ENCODE measurements at places on chromosomes 3 and 15. TPM values are rescaled to one million over a fixed set of nuclear protein-coding genes. Genes with fewer than 3 reads are reported as not detected.

The EIF4E3 gene
- 57.3 TPM for total RNA-seq

The SERPINI1 gene
- total RNA-seq, result 1.8 TPM

The LHFPL4 gene
- not detected for total RNA-seq

The LNP1 gene
- 1.6 TPM for total RNA-seq

DNA sequence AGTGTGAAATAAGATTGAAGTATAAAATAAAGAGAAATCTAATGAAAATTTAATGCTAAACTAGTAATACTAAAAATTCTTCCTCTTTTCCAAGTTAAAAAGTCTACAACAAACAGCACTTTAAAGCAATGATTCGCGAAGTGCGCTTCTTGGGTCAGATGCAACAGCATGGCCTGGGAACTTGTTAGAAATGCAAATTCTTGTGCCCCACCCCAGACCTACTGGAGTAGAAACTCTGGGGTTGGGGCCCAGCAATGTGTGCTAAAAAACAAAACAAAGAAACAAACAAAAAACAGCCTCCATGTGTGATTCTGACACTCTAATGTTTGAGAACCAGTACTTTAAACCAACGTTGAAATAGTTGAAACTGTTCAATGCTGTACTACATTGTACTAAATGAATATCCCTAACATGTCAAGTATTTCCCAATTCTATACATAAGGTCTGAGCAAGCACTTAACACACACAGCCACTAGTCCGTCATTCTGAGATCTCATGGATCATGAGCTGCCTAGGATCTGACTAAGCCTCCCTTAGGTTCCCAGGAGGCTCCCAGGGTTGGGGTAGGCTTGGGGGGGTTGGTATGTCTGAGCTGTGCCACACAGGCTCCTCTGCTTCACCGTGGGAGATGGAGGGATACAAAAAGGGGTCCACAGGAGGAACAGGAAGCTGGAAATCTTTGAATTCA lies 6.1 kb downstream of the RASGRP1 start:
- no peak for DNase-seq

DNA sequence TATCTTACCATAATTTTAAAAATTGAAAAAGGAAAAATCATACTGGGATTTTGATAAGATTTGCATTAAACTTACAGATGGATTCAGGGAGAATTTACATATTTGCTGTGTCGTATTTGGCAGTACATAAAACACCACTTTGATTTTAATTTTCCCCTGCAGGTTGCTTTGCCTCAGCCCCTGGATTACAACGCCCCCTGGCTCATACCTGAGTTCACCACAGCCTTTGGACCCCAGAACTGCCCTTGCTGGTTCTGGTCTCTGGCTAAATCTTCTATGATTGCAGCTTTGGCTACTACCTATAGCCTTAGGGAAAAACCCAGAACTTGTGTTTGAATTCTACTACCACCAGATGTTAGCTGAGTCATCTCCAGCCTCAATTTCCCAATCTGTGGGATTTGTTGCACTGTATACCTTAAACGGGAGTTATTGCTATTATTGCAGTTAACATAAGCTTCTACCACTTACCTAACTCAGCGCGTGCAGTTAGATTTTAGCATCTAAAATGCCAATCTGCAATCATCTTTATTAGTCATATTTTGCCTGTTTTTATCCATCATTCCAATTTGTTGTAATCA lies 315.7 kb upstream of the GADL1 start:
- DNase-seq, result no peak

GRCh38 chr3:187014417-187014864 lies 84.1 kb downstream of the ST6GAL1 start:
- no peak for DNase-seq

DNA sequence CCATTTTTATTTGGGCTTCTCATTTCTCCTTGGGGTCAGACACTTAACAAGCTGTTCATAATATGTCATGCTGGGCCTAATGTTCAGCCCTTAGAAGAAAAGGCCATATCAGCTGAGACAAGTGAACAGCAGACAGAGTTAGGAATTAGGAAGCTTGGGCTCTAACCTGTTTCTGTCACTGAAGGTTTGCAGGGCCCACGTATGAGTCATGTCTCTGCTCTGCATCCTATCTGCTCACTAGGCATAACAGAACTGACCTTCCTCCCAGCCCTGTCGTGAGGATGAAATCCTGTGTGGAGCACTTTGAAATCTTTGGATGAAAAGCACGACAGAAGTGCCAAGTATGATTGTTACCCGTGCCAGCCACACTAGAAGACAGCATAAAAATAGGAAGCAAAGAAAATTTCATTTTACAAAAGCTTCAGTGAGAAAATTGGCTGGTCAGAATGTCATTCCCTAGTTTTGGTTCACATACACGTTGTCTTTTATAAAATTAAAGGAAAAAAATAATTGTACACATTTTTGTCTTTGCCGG lies 26.5 kb upstream of the CD47 start:
- no peak for DNase-seq

DNA sequence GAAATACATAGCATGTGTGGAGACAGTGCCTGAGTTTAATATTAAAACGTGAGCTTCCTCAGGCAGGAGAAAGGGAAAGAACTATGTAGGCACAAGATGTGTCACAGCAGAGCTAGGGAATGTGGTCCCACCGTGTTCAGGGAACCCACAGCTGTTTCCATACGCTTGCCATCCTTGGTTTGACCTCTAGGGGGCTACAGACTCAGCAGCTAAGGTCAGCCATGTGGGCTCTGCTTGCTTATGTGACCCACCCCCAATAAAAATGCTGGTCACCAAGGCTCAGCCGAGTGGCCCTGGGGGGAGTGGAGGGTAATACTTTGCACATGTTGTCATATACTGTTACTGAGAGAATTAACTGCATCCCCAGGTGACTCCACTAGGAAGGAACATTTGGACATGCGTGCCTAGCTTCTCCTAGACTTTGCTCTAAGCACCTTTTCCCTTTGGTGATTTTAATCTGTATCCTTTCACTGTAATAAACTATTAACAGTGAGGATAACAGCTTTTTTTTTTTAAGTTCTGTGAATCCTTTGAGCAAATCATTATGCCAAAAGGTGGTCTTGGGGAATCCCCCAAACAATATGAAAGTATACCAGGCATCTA lies 3.3 kb downstream of the TUBGCP5 start:
- DNase-seq, result no peak

DNA sequence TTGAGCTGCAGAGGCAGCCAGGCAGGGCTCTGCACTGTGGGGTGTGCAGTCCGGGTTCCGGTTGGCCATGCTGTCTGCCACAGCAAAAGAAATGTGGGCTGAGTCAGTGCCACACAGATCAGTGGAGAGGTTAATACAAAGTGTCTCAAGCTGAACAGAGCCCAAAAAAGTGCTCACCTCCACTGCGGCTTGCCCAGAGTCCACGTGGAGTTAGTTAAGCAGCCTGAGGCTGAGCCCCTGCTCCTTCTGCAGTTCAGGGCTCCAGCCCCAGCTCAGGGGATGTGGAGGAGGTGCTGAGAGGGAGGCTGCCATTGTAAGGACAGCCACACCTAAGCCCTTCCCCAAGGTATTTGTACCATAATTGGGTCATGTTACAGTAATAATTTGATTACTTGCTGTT lies 85.3 kb downstream of the LRRK1 start:
- no peak for DNase-seq

GRCh38 chr3:168574455-168575158 lies 478.9 kb upstream of the GOLIM4 start:
- no peak for DNase-seq

GRCh38 chr3:186368176-186368575 lies 6.1 kb upstream of the DGKG start:
- DNase-seq, result no peak

GRCh38 chr15:84725001-84725491 lies 9.1 kb upstream of the SEC11A start:
- DNase-seq, result no peak

DNA sequence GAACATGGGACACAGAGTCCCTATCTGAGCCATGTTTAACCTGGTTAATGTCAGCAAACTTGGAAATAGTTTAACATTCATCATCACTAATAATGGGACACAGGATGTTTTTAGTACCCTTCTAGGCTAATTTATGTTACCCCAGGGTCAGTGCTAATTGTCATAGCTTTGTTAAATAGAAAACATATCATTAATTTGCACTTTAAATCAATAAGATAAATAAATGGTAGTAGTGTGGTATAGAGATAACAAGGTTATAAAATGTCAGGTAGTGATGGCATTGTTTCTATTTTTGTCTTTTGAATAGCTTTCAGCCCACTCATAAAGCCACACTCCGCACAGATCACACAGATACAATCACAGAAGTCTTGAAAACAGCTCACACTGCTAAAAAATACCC lies 534.9 kb downstream of the MECOM start:
- DNase-seq, result no peak

GRCh38 chr3:63933459-63933858 lies 21.3 kb upstream of the SCAANT1 start:
- no peak for DNase-seq

- DNase-seq, result no peak
These were observed 961.7 kb downstream of the FHIT start for GRCh38 chr3:60289341-60290121.

DNA sequence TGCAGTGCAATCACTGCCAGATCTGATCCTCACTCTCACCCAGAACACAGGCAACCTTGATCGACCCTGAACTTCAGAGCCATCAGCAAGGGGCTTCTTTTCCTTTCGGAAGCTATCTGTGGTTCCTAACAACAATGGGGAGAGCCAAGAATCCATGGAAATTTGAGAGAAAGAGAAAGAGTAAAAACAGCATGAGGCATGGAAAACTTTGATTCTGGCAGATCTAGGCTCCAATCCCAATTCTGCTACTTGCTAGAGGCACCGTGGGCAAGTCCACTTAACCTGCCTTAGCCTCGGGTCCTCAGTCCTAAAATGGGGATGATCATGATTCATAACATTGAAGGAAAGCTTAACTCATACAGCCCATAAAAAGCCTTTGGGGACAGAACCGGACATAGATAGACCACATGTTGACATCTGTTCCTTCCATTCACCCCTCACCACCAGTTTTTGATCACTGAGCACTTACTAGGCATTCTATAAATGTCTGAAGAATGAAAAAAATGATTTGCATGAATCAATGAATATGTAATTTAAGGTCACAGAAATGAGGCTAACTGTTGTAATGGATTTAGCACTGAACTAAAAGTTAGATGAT lies 605.7 kb upstream of the CFAP20DC start:
- DNase-seq, result no peak

DNA sequence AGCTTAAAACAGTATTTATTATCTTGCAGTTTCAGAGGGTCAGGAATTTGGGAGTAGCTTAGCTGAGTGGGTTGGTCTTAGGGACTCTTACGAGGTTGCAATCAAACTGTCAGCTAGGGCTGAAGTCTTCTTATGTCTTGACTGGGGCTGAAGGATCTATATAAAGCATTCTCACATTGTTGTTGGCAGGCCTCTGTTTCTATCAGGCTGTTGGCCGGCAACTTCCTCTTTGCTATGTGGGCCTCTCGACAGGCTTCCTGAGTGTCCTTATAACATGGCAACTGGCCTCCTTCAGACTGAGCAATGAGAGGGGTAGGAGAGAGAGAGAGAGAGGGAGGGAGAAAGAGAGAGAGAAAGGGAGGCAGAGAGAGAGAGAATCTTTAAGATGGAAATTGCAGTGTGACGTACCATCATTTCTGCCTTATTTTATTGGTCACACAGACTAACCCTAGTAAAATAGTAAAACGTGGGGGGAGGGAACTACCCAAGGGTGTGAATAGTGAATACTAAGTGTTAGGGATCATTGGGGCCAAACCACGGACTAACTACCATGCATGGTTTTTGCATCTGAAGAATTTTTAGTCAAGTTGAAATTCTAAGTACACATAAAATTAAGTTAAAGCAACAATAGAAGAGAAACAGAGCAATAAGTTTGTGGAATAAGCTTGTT lies 16.1 kb downstream of the FGF7 start:
- no peak for DNase-seq

GRCh38 chr15:88480981-88481380 lies 13.5 kb downstream of the MRPS11 start:
- DNase-seq, result no peak
